ENCODE measurements at places on chromosomes 2 and 18.

DNA sequence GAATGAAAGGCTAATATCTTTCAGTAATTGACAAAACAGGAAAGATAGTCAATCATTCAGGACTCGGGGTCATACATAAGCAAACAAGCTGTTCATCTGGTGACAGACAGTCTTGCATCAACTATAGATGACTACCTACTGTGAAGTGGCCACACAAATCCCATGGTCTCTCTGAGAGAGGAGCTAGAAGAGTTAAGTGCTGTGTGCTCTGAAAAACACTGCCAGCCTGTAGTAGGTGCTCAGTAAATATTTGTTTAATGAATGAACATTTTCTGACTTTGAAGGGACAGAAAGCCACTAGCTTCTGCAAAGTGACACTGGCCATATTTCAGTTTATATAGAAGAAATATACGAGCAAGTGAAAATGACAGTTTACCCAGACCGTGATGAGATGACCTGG lies 184.0 kb upstream of the CHAC2 start:
- no peak for DNase-seq

- no peak for DNase-seq
These were observed 39.2 kb upstream of the KCNJ13 start for GRCh38 chr2:232815569-232815968.

DNA sequence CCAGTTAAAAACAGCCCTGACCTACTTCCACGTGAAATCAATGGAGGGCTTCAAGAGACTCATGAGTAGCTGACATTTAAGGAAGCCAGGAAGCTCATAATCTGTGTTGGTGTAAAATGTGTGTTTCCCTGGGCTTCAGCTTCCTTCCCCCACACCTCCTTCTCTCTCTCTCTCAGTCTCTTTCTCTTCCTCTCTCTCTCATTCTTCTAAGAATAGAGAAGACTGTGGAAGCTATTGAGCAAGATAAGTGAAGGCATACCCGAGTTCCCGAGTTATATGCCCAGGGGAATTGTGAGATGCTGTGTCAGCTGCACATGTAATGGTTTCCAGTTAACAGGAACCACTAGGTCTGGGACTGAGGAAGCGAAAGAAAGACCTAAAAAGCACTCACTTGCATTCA lies 199.4 kb downstream of the NYAP2 start:
- no peak for DNase-seq

DNA sequence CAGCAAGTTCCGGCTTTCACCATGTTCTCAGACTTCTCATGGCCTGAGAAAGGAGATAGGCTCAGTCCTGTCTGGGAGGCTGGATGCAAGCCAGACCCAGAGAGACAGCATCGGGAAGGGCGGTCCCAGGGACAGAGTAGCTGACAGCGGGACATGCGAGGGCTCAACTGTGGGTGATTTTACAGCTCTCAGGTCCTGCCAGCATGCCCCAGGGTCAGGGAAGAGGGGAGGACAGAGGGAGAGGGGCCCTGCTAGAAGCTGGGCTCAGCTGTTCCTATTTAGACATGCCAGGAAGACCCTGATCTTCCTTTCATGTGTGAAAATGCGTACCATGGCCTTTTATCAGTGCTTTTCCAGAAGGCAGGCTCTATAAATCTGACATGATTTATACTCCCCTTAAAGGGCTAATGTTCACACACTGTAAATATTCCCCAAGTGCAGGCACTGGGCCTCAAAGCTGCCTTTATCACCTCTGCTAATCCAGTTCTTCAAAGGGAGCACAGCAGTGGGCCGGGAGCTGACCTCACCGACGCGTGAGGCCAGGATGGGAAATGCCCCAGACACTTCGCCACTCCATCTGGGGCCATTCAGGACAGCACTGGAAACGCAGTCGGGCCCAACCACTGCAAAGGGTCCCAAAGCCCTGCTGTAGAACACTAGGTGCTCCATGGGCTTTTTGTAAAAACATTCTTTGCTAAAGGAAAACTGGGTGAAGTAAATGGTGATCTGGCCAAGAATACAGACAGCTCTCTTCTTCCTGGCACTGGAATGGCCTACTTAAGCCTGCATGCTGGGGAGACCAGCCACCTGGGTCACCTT lies 96.1 kb upstream of the LMAN1 start:
- DNase-seq = no peak

GRCh38 chr2:136168720-136169119 lies 50.8 kb upstream of the CXCR4 start:
- DNase-seq = no peak

- DNase-seq = no peak
These were observed 8.6 kb upstream of the NEU2 start for GRCh38 chr2:233023761-233024410.

Data from NCI-H1092 treated with DMSO at 0.1 percent for 48 hours (cell line).